Stimulated activated CD4-positive, alpha-beta T cell treated with anti-CD3 and anti-CD28 coated beads, Interleukin-15, amount 100 ng/mL, for 48 hours (primary cell): ENCODE measurements at places on chromosomes 11 and 22.

GRCh38 chr11:83542861-83543260, 256.7 kb upstream of the CCDC90B start:
- no peak for DNase-seq

- no peak for DNase-seq
Observed at GRCh38 chr22:26283330-26283729, 114.1 kb downstream of the SEZ6L start.

- no peak for DNase-seq
Observed at GRCh38 chr11:124717786-124718651, 21.7 kb upstream of the NRGN start.

DNA sequence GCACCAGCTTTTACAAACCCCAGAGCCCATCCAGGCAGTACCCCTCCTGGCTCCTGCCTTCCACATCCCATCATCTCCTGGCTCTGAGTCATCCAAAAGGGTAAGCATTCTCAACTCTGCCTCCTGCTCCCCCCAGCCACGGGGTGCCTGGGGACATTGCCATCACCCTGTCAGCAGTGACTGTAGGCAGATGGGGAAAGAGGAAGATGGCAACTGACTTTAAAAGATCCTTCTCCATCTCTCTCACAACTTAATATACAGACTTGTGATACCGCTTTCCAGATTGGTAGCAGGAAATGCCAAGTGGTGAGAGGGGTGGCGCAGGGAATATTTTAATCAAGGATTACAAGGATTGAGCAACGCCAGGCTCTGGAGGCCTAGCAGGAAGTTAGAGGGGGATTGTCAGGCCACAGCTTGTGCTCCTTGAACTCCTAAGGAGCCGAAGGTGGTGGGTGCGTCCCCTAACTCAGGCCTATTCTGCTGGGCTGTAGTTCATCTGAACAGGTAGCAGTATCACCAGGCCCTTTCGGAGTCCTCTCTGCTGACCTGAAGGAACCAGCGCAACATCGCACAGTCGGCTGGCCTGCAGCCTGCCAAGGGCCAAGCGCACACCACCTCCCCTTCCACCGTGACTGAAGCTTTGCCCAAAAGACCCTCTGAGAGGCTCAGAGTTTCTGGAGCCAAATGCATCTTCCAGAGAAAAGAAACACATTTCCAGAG, 83.3 kb downstream of the ZC3H12C start:
- no peak for DNase-seq

DNA sequence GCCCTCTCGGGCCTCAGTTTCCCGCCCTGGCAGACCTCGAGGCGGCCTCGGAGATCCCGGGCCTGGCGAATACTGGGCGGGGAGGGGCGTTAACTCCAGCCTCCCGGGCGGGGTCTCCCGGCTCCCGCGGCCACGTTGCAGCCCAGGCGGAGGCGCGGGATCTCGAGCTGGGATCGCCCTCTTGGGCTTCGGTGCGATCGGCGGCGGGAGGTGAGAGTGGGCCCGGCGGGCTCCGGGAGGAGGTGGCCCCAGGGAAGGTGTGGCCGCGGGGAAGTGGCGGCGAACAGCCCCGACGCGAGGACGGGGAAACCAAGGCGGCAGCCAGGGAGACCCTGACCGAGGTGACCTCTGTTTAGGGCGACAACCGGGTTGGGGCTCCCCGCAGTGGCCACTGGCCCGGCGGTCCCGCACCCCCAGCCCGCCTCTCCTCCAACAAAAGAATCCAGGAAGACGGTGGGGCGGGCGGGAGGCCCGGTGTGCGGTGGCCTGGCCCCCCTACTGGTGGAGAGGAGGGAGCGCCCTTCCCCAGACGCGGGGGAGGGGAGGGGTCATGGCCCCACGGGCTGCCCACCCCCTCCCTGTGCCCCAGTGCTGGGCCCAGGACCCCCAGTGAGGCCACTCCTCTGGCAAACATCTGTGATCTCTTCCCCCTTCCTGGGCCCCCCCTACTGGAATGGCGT, at the start of gene PHETA2:
Gene PHETA2 (plus strand): TSS at position 117 of the 680 bp plus-strand sequence. CDS start 3,046 bp downstream, outside the sequence.
- DNase-seq = peak; percentile 50

DNA sequence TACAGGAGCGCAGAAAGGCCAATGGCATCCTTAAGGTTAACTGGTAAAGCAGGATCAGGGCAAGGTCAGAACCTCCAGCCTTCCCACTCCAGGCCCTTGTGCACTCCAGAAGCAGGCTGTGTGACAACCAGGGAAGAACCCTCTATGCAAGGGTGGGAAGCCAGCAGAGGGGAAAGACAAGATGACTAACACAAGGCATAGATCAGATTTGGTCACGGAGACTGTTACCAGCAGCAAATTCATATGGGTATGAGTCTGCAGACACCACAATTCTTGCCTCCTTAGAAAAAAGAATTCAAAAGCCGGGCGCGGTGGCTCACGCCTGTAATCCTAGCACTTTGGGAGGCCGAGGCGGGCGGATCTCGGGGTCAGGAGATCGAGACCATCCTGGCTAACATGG, 39.8 kb upstream of the MTNR1B start:
- no peak for DNase-seq

GRCh38 chr11:11940551-11940950, 67.9 kb downstream of the DKK3 start:
- no peak for DNase-seq

- no peak for DNase-seq
Observed at GRCh38 chr11:117761993-117762392, 35.0 kb downstream of the DSCAML1 start.

- no peak for DNase-seq
Observed at GRCh38 chr11:2203440-2204259, 32.0 kb upstream of the TH start.

GRCh38 chr11:120179057-120179672, 31.7 kb upstream of the OAF start:
- no peak for DNase-seq

DNA sequence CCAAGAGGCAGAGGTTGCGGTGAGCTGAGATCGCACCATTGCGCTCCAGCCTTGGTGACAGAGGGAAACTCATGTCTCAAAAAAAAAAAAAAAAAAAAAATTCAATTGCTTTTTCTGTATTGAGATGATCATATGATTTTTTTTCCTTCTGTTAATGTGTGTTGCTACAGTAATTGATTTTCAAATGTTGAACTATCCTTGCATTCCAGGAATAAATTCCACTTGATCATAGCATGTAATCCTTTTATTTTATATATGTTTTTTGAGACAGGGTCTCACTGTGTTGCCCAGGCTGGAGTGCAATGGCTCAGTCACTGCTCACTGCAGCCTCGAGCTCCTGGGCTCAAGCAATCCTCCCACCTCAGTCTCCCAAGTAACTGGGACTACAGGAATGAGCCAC, 33.3 kb downstream of the MOV10L1 start:
- DNase-seq = no peak

- DNase-seq = no peak
Observed at GRCh38 chr11:77413850-77414460, 59.9 kb downstream of the PAK1 start.

GRCh38 chr11:33742249-33742851, 6.1 kb upstream of the CD59 start:
- DNase-seq = no peak

DNA sequence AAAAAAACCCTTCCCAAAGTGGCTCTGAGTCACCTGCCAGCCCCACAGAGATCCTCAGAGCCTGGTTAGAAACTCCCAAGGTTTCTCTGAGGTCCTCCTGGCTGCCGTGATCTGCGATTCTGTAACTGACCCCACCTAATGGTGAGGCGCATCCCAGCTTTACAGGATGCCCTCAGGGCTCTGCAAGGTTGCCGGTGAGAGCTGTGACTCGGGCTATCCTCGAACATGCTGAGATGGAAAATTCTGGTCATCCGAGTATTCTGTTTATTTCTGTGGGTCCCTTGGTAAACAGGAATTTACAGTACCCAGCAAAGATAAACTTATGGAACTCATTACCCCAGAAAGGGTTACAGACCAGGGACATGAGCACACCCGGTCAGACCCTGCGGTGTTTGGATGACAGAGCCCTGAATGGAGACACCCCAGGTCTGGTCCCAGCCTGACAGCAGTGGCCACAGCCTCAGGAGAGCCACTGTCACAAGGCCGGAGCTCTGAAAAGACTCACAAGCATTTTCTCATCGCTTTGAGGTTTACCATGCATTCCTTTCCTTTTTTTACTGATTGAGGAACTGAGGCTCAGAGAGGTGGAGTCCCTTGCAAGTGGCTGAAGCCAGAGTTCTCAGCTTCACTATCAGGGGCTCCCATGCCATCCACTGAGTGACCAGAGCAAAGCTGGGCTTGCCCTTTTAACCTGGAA, 22.2 kb downstream of the LIF start:
- no peak for DNase-seq

- no peak for DNase-seq
Observed at GRCh38 chr11:34407121-34407813, 31.5 kb upstream of the CAT start.

DNA sequence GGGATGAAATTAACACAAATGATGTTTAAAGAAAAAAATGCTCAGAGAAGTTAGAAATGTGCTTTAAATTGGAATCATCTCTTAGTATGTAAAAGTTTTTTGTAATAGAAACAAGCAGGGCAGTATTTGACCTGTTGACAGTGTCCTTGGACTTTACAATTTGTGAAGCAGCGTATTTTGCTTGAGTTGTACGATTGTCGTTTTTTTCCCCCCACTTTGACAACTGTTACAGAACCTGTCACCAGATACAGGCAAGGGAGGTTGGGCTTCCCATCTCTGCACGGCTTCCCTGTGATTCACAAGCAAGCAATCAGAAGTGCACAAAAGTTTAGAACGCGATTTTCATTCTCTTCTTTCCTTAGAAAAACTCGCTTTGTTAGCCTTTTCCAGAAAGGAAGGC, 8.9 kb downstream of the PPARA start:
- DNase-seq = no peak

- DNase-seq = no peak
Observed at GRCh38 chr11:72358466-72359405, 75.6 kb downstream of the CLPB start.

- DNase-seq = no peak
Observed at GRCh38 chr11:97739932-97740800, 1280.6 kb upstream of the CNTN5 start.

- no peak for DNase-seq
Observed at GRCh38 chr11:125075900-125076317, 12.8 kb downstream of the SLC37A2 start.

DNA sequence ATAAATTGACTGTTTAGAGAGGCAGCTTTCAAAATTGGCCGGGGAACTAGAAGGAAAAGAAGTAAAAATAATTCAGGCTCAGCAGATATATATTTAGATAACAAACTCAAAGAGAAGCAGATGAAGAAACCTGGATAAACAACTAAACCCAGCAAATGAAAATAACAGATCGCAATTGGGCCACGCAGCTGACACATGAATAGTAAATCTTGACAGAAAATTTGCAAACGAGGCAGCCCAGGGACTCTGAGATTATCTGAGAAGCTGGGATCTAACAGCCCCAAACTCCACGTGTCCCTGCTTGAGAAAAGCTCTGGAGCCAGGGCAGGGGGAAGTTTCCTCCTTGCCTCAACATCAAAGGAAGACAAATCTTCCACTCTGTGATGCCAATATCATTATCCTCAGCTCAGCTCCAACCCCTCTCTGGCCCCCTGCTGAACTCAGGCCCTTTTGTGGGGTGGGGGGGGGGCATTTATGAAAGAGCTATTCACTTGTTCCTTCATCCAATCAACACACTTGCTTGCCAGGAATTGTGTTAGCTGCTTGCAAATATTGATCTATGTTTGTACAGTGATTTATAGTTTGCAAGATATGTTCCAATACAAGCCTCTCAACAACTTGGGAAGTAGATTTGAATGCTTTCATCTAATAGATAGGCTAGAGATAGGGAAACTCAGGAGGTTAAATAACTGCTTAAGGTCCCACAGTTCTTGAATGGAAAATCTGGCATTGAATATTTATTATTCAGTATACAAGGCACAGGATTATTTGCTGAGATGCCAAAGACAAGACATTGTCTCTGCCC, 72.5 kb upstream of the C11orf87 start:
- no peak for DNase-seq

DNA sequence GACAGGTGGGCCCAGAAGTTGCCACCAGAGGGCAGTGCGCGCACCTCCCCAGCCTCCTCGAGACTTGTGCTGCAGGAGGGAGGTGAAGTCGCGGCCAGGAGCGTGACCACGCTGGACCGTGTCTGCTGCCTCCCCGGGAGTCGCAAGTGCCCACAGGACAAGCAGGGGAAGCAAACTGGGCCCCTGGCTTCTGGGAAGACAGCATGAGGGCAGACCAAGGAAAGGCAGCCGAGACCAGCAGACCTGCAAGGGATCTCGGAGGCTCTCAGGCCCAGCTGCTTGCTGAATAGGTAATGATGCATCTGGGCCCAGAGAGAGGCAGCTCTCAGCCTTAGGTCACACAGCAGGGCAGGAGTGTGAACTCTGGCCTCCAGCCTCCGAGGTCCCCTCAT, 17.0 kb upstream of the IL2RB start:
- peak; percentile 79 for DNase-seq

DNA sequence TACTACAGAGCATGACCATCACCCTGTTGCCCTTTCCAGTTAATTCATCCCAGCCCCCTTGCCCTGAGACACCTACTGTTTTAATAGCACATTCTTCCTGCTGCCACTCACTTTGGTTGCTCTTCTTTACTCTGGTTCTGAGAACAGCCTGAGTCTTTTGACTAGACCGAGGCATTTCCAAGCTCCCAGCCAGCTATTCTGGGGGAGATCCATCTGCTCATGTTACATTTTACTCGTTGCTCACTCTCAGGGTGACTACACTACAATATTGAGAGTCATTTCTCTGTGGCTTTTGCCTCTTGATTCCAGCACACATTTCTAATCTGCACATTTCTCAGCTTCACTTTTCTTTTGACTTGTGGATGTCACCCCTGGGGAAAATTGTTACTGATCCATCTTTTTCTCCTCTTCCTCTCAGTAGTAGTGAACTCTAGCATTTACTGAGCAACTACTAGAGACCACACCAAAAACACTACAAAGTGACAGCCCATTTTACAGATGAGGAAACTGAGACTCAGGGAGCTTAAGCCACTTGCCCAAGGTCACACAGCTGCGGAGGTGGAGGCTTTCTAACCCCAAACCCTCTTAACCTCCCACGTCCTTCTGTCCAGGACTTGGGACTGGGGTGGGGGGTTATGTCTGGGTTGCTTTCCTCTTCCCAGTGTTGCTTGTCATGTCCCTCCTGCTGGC, 117.8 kb downstream of the C11orf91 start:
- DNase-seq = no peak

- no peak for DNase-seq
Observed at GRCh38 chr11:65685981-65686380, 23.3 kb upstream of the RELA start.

DNA sequence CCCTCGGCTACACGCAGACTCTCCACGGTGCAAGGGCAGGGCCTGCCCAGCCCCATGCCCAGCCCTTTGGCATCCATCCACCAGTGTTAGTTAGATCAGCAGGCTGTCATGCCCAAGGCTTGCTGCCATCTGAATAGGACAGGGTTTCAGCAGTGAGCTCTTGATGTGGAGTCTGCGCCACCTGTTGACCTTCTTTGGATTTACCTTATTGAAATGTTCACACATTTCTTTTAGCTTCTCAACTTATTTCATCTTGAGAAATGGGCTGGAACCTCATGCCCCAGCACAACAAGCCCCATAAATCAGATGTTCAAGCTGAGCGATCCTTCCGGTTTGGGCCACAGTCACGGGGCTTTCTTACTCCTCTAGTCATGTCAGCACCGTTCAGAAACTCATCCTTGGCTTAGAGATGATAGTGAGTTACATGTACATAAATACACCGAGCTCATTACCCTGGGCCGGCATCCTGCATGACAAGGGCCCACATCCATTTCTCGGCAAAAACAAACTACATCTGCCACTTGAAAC, 61.7 kb downstream of the PARVB start:
- no peak for DNase-seq

GRCh38 chr11:117657794-117658193, 139.2 kb downstream of the DSCAML1 start:
- DNase-seq = no peak
